ENCODE measurements at places on chromosomes 6 and 20.

- no peak for DNase-seq
Measured at GRCh38 chr6:169112483-169113320, 140.9 kb downstream of the THBS2 start.

GRCh38 chr6:150072201-150072600, 3.3 kb upstream of the ULBP3 start:
- DNase-seq, result no peak

GRCh38 chr6:99130897-99131873, 183.4 kb upstream of the FBXL4 start:
- no peak for DNase-seq

GRCh38 chr6:1063671-1064355, 248.1 kb upstream of the FOXQ1 start:
- no peak for DNase-seq

GRCh38 chr20:20333866-20334265, 34.0 kb upstream of the INSM1 start:
- no peak for DNase-seq

DNA sequence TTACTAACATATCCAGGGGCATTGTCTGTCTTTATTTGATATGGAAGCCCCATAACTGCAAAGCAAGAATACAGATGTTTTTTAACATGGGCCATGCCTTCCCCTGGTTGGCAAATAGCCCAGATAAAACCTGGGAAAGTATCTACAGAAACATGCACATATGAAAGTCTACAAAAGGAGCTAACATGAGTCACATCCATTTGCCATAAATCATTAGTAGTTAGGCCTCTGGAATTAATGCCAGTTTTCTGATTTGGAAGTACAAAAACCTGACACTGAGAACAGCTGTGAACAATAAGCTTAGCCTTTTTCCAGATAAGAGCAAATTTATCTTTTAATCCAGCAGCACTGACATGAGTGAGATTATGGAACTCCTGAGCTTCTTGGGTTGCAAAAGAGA, 418.0 kb upstream of the IMPG1 start:
- DNase-seq, result no peak

- no peak for DNase-seq
Measured at GRCh38 chr6:5388326-5388725, 127.0 kb downstream of the FARS2 start.

- no peak for DNase-seq
Measured at GRCh38 chr6:8079126-8079525, 14.9 kb upstream of the BLOC1S5 start.

- DNase-seq, result no peak
Measured at GRCh38 chr20:45036044-45036755, 64.7 kb downstream of the KCNS1 start.

- DNase-seq, result no peak
Measured at GRCh38 chr6:137978252-137978896, 111.3 kb downstream of the TNFAIP3 start.

DNA sequence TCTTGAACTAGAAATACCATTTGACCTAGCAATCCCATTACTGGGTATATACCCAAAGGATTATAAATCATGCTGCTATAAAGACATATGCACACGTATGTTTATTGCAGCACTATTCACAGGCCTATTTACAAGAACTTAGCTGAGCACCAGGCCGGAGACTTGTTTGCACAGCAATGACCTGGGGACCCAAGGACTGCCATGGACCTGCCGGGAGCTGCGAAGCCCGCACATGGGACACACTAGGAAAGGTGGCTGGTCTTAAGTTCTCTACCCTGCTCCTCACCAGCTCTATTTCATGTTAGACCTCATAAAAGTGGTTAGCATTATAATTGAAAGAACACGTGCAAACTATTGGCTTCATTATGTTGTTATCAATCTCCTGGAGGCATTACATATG, 70.4 kb upstream of the CST7 start:
- no peak for DNase-seq

DNA sequence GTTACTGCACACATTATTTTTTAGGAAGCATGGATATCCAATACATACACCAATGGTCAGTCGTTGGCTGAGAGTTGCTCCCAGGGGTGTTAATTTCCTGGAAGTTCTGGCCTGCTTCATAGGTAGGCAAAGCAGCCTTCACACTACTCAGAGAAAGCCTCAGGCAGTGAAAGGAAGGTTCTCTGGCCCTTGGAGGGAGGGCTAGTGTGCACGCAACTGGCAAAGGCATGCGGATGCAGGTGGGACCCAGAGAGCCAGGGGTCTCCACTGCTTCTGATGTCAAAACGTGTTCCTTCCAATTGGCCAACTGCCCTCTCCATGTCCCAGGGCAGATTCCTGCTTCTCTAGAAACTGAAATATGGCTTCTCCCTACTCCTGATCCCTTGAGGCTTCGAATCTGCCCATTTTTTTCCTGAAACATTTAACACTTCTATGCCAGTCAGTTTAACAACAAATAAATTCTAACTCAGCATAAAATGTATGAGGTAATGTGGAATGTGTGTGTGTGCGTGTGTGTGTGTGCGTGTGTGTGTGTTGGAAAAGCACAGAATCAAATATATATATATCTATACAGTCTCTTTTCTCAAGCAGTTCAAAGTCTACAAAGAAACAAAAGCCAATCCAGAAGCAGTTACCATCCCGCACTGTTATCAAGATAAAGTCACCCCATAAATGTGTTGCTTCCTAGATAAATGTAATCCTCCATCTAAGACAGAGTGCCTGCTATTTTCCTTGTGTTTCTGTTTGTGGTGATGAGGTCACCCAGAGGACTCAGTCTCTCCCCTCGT, 94.0 kb upstream of the HIVEP1 start:
- DNase-seq, result no peak

DNA sequence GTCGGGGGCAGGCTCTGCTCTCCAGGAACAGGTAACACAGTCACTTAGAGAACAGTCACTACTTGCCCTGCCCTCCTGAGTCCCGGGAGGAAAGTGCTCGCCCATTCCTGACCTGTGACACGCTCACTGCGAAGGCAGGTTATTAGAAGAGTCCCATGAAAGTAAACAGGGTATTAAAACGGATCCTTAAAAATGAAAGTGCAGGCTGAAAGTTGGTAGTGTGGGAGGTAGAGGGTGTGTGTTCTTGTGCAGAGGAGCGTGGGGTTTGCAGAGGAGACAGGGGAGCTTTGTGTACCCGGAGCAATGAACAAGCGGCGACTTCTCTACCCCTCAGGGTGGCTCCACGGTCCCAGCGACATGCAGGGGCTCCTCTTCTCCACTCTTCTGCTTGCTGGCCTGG, at the start of gene CCN6:
Gene CCN6, plus strand, starts transcription at position 104 of the 400 bp plus-strand sequence. Its CDS starts 254 bp downstream, at position 358.
- no peak for DNase-seq

- no peak for DNase-seq
Measured at GRCh38 chr6:87182321-87182720, 27.0 kb downstream of the ZNF292 start.

DNA sequence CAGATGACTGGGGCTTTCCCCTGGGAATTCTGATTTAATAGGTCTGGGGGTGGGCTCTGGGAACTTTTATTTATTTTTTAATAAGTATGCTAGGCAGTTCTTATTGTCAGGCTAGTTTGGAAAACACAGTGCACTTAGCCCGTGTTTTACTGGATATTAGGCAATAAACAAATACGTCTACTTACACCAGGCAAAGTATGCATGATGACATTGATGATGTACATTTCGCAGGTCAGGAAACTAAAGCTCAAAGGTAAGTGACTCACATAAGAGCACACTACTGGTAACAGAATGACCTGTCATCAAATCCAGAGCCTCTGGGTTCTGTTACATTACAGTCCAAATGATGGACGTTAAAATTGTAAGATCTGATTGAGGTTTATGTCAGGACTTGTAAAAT, 144.4 kb upstream of the EXOC2 start:
- DNase-seq, result no peak

- no peak for DNase-seq
Measured at GRCh38 chr6:114339706-114340105, 3.1 kb downstream of the HS3ST5 start.

GRCh38 chr6:45808042-45808645, 207.5 kb downstream of the CLIC5 start:
- no peak for DNase-seq

DNA sequence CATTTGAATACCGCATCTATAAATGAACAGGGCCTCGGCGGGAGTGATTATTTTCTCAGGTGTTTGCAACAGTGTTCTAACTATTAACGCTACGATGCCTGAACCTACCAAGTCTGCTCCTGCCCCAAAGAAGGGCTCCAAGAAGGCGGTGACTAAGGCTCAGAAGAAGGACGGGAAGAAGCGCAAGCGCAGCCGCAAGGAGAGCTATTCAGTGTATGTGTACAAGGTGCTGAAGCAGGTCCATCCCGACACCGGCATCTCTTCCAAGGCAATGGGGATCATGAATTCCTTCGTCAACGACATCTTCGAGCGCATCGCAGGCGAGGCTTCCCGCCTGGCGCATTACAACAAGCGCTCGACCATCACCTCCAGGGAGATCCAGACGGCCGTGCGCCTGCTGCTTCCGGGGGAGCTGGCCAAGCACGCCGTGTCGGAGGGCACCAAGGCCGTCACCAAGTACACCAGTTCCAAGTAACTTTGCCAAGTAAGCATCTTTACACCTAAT, 70.9 kb downstream of the HFE start:
- DNase-seq, result peak; percentile 67

- no peak for DNase-seq
Measured at GRCh38 chr6:125623085-125623484, 126.3 kb upstream of the HEY2 start.

DNA sequence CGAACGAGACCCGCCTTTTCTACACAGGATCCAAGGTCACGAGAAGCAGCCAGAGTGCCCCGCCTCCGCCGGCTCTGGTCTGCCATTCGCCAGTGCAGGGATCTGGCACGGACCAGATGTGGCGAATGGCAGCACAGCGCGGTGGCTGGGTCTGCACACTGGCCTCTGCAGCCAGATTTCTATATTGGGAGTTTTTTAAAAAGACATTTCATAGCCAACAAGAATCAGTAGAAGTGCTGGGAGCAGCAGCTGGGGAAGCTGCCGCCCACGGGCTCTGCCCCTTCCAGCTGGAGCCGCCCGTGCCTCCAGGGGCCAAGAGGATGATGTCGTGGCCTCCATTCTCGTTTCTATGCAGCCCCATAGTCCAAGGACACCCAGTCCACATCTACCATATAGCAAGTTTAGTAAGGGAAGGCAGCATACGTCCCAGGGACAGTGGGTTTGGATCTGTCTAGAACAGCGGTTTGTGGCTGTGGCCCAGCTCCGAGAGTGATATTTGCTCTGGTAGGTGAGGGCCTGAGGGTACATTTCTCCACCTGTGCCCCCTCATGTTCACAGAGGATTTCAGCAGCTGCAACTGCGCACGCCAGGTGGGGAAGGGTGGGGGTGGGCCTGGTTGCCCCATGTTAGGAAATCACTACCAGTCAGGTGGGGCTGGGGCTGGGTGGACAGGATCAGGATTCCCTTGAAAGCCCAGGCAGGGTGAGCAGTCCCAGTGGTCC, 333.7 kb downstream of the ZFAND3 start:
- DNase-seq, result no peak

DNA sequence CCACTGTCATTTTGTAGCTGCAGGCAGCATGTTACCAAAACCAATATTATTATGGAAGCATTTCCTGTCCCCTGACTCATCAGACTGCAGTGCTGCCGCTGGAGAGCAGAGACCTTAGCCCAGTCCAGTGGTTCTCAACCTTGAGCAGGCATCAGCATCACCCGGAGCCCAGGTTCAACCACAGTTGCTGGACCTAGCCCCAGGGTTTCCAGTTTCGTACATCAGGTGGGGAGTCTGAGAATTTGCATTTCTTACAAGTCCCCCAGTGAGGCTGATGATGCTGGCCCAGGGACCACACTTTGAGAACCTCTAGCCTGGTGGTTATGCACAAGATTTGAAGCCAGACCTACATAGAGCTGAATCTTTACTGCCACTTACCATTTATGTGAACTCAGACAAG, 47.3 kb downstream of the LY86 start:
- no peak for DNase-seq

- DNase-seq, result no peak
Measured at GRCh38 chr6:107676042-107676441, 148.1 kb downstream of the SCML4 start.

- DNase-seq, result no peak
Measured at GRCh38 chr20:25025986-25026605, 31.8 kb downstream of the ACSS1 start.

DNA sequence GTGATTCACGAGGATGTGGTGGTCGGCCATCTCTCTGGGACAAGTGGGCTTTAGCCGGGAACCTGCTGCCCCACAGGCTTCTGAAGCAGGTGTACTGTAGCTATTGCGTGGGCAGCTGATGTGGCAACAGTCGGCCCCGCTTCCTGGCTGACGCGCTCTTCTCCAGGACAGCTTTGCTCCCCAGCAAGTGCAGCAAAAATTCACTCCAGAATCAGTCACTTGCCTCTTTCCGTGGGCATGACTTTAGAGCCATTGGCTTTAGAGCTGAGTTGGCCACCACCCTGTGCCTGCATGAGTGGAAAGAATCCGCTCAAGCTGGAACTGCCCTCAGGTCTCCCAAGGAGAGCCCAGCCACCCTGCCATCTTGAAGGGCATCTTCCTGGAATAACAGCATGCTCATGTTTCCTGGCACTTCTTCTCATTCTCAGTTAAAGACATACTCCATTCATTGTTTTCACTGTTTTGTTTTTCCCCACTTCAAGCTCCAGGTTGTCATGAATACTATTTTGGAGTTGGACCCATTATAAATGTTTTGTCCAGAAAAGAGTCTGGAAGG, 178.3 kb downstream of the ZDHHC14 start:
- DNase-seq, result no peak

DNA sequence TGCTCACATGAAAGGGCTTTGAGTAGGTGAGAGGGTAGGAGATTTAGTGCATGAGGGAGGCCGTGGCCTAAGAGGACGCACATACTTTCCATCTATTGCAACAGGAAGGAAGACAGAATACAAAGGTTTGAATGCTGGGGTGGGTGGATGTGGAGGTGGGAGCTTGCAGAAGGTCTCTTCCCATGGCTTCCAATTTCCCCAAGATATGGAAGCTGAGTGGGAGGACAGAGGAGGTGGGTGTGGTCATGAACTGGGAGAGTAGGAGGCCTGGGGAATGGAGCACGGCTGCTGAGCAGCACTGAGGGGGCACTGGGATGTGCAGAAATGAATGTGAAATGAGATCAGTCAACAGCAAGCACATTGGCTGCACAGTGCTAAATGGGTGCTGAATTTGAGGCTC, 70.3 kb downstream of the SCML4 start:
- DNase-seq, result no peak

GRCh38 chr6:93592417-93592816, 173.1 kb upstream of the EPHA7 start:
- no peak for DNase-seq

GRCh38 chr20:50189681-50190250, 864 bp upstream of the CEBPB start:
- no peak for DNase-seq

GRCh38 chr6:20365456-20365855, 36.2 kb upstream of the E2F3 start:
- DNase-seq, result no peak

DNA sequence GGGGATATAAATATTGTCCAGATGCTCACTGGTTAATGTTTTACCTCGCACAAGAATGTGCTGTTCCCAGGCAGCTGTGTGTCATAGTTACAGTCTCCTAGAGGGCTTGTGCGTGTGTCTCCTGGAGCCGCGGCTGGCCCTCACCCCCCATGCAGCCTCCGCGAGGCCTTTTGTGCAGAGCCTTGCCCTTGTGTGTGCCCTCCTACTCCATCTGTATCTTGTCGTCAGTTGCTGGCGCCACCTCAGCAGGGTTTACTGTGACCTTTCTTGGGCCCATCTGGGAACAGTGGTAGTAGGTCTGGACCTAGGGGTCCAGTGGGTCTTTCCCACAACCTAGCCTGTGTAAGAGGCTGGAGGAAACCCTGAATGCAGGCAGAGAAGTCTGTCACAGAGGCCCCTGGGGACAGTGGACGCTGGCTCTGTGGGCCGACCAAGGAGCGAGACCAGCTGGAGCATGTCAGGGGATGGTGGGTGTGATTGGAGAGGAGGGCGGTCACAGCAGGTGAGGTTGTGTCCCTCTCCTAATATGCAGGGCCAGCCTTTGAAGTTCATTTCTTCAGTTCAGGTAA, 35.2 kb downstream of the PPP1R14C start:
- DNase-seq, result no peak
